ENCODE measurements at places on chromosomes 3 and 15.

DNA sequence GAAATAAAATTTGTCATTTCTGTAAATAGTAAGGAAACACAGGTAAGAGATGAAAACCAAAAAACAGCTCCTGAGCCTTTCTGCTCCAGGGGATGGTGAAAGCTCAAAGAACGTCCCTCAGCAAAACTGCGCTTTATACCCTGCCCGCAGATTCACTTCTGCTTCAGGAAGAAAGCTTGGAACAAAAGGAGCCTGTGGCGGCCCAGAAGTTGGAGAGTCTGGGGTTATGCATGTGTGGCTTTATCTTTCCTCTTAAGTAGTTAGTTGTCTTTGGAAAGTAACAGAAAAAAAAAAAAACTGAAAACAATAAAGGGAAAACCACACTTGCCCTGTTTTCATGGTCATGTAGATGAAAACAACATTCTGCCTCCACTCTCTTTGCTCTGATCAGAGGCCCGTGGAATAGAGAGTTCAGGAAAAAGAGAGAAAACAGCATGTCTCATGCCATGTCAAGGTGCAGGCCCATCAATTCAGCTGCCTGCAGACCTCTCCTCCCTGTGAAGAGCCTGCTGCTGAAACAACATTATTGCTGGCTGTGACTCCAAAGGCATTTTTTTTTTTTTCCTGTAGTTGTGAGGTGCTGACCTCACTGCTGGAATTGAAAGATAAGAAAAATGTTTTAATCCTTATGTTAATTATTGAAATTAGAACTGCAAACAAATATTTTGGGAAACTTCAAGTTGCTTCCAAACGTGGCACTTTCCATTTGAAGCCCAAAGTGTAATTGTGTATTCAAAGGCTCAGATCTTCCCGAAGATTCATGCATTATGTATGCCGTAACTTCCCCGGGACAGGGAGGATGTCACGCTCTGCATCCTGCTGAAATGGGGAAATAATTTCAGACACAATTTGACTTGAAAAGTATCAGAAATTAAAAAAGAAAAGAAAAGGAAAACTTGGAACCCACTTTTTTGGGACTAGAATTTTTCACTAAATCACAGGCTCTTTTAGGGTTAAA, 108.4 kb upstream of the ZNF385D start:
- no peak for DNase-seq

DNA sequence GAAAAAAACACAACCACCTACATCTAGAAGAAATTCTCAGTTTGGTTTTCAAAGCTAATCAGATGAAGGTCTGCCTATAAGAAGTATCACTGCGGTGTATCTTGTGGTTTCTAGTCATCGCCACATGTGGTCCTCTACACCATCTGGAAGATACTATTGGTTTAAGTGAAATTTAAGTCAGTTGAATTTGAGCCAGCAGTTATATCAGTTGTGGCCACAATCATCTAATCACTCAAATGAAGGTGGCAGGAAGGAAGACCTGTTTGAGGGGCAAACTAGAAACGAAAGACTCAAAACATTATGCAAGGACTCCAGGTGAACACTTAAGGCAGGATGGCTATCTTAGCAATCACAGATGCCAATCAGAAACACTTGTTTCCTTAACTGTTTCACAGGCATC, 48.7 kb downstream of the ETV5 start:
- DNase-seq: no peak

- DNase-seq: no peak
These were observed 17.5 kb downstream of the TBC1D5 start for GRCh38 chr3:17724948-17725347.

- DNase-seq: no peak
These were observed 436.1 kb downstream of the CHL1 start for GRCh38 chr3:632571-633170.

DNA sequence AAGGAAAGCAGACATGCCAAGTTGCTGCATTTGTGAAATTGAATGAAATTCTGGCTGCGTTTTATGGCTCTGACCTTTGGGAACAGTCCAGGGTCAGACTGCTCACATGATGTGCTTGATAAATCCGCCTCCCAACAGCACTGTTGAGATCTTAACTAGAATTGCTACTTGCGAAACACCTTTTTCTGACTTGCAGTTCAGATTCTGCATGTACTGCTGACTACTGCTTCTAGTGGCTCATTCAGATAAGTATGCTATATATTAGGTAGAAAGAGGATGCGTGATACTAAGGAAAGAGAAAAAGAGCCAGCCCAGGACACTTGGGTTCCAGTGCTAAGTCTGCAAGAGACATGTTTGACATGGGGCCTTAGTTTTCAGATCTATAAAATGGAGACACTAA, 129.4 kb downstream of the LPP start:
- no peak for DNase-seq

GRCh38 chr3:188036375-188037194, 117.4 kb upstream of the LPP start:
- DNase-seq: no peak

- peak; percentile 61 for DNase-seq
These were observed 22.3 kb downstream of the FBXL2 start for GRCh38 chr3:33299395-33300081.

- no peak for DNase-seq
These were observed 29.9 kb downstream of the MME start for GRCh38 chr3:155110022-155110421.

GRCh38 chr15:76345880-76346668, 9.5 kb downstream of the ISL2 start:
- no peak for DNase-seq

DNA sequence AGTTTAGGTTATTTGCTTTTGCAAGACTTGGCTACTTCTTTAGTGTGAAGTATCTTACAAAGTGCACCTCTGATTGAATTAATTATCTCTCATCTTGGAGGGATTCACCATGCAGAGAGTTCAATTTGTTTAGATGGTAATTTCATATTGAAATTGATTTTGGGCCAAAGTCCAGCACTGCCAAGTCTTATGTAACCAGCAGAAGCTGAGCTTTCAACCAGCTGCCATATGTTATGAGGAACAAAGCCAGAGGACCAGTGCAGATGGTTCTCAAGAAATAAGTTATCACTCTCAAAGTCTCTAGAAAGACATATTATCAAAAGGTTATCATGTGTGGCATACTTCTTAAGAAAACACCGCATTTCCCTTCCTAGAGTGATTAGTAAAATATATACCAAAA, 29.0 kb downstream of the ABHD6 start:
- no peak for DNase-seq

- DNase-seq: no peak
These were observed 4.7 kb upstream of the ITGA11 start for GRCh38 chr15:68436680-68437079.

GRCh38 chr3:101687142-101687931, 819 bp upstream of the RPL24 start:
- no peak for DNase-seq

DNA sequence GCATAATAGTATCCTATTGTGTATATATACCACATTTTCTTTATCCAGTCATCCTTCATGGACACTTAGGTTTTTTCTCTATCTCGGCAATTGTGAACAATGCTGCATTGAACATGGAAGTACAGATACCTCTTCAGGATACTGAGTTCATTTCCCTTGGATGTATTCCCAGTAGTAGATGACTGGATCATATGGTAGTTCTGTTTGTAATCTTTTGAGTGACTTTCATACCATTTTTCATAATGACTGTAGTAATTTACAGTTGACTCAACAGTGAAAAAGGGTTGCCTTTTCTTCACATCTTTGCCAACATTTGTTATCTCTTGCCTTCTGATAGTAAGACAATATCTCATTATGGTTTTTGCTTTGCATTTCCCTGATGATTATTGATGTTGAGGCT, 21.8 kb downstream of the MYH15 start:
- DNase-seq: no peak

DNA sequence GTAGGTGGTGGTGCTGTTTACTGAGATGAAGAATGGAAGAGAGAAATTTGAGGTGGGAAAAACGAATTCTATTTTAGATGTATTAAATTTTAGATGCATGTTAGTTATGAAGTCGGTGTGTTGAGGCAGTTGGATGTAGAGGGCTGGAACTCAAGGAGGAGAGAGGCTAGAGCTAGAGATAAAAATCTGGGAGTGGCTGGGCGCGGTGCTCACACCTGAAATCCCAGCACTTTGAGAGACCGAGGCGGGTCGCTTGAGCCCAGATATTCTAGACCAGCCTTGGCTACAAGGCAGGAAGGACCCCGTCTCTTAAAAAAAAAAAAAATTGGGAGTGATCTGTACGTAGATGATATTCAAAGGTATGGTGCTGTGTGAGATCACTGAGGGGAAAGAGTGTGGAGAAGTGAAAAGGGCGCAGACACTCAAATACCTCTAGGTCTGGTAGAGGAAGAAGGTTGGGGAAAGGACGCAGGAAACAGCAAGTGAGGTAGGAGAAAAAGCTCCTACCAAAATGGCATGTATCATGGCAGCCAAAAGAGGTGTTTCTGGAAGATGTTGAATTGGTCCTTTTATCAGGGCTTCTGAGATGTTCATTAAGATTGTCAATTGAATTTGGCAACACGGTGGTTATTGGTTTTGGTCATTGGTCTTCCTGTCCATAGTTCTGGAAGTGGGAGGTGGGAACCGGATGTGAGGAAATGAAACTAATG, 1.8 kb downstream of the YEATS2 start:
- no peak for DNase-seq

GRCh38 chr3:159865041-159865579, 123.5 kb upstream of the IL12A start:
- DNase-seq: peak; percentile 93

- DNase-seq: no peak
These were observed 18.1 kb upstream of the CCDC174 start for GRCh38 chr3:14633417-14633816.
